ENCODE measurements at places on chromosomes 6 and 20. TPM values are rescaled to one million over a fixed set of nuclear protein-coding genes. Genes with fewer than 3 reads are reported as not detected.

GRCh38 chr6:90274451-90275030, 22.1 kb downstream of the BACH2 start:
- no peak for DNase-seq

DNA sequence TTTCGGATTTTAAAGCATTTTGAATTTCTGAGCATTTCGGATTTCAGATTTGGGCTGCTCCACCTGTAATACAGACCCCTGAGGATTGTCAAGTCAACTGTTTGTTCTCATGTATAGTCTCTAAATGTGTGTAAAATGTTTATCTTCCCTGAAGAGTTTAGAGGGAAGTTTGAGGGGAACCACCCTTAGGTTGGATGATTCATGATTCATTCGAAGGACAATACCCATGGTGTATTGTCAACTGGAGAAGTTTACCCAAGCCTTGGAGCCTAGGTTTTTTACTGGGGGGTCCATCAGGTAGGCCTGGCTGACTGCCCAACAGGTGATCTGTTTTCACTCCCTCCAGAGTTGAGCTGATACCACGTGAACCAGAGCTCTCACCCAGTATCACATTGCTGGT, 18.9 kb downstream of the GSTA4 start:
- no peak for DNase-seq

DNA sequence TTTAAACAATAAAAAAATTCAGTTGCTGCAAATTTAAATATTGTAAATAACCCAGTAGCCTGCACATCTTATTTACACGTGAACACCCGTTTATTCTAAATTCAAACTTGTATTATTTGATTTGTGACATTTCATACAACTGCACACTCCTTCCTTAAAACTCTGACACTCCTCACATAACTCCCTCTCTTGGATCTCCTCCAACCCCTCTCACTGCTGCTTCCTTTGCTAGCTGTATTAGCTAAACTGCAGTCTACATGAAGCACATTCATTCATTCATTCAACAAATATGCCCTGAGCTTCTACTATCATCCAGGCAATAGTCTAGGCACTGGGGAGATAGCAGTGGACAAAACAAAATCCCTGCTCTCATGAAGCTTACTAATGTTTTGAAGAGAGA, 47.0 kb downstream of the FBXL4 start:
- DNase-seq: peak; percentile 14

The TCP1 gene
- 285 TPM for total RNA-seq
